ENCODE measurements at places on chromosomes 2 and 18.

DNA sequence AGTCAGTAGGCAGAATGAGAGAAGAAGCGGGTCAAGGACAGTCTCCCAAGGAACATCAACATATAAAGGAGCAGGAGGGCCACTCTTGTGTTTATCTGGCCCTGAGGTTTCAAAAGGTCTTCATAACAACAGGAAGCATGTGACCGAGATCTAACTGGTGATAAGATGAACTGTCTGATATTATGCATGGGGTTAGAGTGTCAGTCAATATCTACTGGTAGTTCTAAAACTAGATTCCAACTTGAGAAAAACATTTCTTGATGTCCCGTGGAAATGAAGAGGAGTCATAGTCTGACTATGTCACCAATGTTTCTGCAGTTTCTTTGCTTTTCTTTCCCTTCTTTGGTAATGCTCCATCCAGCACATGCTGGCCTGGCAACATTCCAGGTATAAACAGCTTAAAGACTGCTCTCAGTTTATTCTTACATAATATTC lies 77.5 kb upstream of the ITPRID2 start:
- DNase-seq = no peak

- no peak for DNase-seq
Measured at GRCh38 chr2:84958135-84959059, 12.6 kb upstream of the KCMF1 start.

DNA sequence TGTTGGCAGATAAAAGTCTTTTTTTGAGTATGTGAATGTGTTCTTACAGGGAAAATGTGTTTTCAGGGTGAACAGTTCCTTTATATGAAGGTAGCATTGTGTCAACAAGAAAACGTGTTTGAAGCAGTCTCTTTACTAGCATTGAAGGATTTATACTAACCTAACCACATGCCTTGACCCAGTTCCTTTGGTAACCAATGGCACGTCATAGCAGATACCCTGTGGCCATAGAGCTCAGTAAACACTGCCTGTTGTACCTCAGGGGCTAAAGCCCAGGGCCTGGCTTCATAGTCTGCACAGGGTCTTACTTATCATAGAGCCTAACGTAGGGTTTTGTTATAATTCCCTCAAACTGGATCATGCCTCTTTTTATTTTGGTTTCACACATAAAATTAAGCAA lies 32.1 kb upstream of the NFU1 start:
- DNase-seq = no peak

GRCh38 chr2:70017962-70018361 lies 56.5 kb upstream of the ASPRV1 start:
- no peak for DNase-seq

- no peak for DNase-seq
Measured at GRCh38 chr2:197514754-197515153, 1.1 kb upstream of the MOB4 start.

DNA sequence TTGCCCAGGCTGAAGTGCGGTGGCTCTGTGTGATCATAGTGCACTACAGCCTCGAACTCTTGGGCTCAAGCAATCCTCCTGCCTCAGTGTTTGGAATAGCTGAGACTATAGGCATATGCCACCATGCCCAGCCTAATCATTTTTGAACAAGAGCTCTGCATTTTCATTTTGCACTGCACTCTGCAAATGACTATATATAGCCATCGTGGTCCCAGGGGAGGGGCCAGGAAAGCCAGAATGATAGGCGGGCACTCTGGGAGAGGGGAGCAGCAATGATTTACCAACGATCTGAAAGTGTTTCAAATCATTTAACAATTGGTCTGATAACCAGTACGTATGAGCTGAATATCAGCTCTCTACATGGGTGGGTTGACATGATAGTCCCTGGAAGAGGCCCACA lies 22.3 kb upstream of the ST3GAL5 start:
- no peak for DNase-seq

GRCh38 chr18:74292541-74292858 lies 737 bp upstream of the CYB5A start:
- no peak for DNase-seq

DNA sequence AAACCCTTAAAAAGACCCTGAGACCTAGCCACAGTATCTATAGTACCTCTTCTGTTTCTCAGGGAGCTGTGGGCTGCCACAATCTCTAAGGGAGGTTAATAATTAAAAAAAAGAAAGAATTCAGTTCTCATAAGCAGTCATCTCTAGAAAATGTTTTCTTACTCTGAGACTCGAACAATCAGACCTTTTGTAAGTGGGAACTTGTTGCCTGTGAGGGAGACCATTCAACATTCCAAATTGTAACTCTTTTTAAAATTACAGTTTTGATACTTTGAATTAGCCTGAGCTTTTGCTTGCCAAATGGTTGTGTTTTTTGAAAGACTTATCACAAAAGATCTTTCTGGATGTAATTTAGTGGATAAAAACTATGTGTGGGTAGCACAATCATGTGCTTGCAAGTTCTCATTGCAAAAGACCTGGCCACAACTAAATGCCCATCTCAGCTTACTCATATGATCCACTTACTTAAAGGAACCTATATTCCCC lies 33.3 kb downstream of the IL1R2 start:
- DNase-seq = no peak

GRCh38 chr18:37529863-37530262 lies 35.7 kb downstream of the CELF4 start:
- DNase-seq = no peak

- no peak for DNase-seq
Measured at GRCh38 chr2:29317077-29317517, 201.9 kb downstream of the CLIP4 start.

DNA sequence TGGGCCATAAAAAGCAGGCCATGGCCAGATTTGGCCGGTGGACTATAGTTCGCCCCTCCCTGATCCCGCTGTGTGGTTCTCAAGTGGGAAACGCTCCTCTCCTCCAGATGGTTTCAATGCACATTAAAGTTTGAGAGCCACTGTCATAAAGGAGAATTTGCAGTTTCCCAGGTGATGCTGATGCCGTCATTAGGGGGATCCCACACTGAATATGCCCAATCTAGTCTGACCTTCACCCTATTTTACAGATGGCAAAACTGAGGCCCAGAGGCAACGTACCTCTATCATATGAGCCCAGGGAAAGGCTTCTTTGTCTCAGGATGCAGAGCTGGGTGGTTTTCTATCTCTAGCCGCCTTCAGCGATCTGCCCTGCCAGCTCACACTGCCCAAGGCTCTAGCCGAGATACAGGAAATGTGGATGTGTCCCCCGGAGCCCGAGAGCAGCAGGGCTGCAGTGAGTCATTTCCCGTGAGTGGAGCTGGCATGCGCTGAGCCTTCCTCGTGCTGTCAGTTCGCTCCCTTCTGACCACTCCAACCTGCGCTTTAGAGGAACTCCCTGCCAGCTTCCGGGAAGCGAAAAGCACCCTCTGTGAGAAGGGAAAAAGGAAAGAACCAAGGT lies 116.2 kb downstream of the SMAD7 start:
- DNase-seq = peak; percentile 71

DNA sequence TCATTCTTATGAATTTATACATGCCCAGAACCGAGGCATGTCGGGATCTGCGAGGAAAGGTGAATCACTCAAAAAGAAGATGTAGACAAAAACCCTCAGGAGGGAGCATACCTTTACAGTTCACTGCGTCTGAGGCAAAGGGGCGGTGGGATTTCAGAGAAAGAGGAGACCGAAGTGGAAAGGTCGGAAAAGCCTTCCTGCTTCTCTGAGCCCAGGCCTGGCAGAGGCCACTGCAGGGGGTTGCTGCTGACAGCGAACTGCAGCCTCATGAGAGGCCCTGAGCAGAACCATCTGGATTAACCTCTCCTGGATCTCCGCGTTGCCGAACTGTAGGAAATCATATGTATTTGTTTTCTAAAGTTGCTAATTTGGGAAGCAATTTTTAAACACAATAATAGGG lies 713.1 kb upstream of the SOX11 start:
- DNase-seq = no peak

- peak; percentile 48 for DNase-seq
Measured at GRCh38 chr2:206693399-206694137, 24.6 kb downstream of the DYTN start.

- DNase-seq = no peak
Measured at GRCh38 chr2:56741601-56742102, 557.9 kb downstream of the CCDC85A start.

DNA sequence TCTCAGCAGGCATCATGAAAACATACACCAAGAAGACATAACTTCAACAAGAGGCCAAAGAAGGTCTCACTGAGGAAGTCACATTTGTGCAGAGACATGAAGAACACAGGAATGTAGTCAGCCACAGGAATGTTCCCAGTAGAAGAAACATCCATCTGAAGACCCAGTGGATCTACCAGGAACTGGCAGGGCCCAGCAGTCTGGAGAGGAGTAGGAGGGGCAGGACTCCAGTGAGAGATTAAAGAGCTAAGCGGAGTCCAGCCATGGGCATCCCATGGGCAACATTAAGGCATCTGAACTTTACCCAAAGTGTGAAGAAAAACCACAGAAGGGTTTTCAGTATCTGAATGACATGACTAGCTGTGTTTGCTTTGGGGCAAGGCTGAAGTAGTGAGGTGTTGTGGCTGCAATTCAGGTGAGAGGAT lies 103.1 kb downstream of the UPP2 start:
- DNase-seq = no peak

DNA sequence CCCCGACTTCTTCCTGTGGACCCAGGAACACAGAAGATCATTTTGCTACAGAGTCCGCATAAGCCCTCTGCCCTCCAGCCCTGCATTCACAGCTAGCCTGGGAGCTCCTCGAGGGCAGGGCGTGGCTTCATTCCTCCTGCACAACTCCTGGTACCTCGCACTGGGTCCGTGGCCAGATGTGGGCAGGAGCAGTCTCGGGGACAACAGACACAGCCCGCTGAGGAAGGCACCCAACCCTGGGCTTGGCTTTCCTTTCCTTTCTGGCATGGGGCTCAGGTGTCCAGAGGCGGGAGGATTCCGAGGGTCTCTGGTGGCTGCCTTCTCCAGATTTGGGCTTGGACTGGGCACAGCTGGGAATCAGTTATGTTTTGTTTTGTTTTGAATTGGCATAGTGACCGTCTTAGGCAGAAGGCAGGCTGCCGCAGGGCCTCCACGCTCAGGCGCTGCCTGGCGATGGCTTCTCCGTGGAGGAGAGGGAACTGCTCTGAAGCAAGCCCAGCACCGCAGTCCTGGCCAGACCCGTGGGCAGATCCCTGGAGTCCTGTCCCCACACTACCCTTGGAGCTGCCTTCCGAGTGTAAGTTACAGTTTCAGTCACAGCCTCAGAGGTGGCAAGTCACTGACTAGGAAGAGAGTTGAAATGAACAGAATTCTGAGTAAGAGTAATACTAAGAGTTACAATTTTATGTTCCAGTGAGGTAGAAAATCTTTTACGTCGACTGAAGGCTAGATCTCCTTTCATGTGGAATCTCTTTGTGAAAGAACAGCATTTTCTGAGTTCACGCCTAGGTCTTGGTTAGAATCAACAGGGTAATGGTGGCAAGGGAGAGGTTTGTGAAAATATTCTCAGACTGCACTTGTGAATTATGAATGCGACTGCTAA lies 47.9 kb downstream of the LDLRAD4 start:
- no peak for DNase-seq

DNA sequence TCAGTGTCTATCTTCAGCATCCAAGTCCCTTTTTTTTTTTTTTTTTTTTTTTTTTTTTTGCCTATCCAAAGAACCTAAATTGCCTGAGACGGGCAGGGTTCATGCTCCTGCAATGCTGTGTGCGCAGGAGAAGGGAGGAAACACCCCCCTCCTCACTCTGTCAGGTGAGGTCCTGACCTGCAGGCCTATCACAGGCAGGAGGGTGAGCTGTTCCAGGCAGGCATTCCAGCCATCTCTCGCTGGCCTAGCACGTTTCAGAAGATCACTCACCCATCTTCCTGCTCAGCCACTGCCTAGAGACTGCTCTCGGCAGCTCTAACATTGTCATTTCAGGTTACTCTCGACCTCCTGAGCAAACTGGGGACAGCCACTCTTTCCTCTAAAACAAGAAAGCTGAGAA lies 48.4 kb upstream of the LAPTM4A start:
- no peak for DNase-seq

GRCh38 chr2:64325852-64326577 lies 127.9 kb upstream of the LGALSL start:
- peak; percentile 52 for DNase-seq

DNA sequence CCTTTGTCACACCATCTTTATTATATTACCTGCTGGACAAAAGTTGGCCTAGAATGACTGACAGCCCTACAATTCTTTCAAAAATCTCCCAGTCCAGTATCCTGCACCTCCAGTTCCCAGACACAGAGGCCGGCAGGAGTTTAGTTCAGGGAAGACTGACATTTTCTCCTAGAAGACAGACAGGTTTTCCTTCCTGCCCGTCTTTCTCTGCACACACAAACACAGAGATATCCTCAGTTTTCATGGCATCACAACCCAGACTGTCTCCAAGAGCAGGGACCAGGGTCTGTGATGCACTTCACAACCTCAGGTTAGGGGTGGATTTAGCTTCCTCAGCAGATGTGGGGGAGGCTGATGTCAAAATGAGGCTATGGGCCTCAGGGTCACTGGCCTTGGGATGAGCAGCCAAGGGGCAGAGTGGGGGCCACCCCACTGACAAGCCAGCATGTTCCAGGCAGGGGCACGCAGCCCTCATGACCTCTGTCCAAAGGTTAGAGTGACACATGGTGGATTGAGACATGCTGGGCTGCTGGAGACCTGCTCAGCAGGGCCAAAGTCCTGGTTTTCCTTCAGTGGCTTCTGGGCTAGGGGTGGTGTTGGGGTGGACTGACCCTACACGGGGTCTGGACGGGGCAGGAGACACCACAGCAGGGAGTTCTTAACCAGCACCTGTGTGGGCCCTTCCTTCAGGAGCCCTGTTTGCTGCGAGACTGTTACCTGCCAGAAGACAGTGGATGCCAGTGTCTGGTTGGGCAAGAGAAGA lies 70.5 kb downstream of the SFXN5 start:
- no peak for DNase-seq

GRCh38 chr18:2212598-2213205 lies 358.6 kb downstream of the METTL4 start:
- DNase-seq = no peak
